Breast epithelium (tissue), 4 donors: ENCODE measurements at places on chromosomes 6 and 20. TPM values are rescaled to one million over a fixed set of nuclear protein-coding genes. Genes with fewer than 3 reads are reported as not detected.

GRCh38 chr6:63644668-63645326 is 9.2 kb downstream of the PHF3 start:
- peak; percentile 23 for DNase-seq

DNA sequence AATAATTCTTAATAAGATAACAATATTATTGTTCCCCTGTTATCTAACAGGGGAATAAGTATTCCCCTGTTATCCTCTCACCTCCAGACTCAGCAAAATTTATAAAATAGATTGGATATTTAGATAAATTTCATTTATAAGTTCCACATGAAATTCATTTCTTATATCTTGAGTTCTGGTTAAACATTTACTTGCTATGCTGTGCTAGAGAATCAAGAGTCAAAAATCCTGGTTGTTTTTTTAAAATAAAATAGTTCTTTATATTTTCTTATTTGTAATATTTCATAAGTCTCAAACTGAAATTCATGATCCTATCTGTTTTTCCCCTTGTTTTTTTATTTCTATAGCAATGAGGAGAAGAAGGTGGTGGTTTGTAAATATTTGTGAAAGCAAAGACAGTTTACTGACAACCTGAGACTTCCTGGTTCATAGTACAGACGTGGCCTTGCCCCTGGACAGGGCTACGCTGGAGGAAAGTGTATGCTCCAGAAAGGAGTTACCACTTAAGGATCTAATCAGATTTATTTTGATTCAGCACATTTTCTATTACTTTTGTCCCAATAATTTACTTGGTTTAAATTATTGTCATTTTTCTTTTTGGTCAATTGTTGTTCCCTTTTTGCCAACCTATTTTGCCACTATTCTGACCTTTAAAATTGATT is 37.8 kb upstream of the MARCKS start:
- DNase-seq, result no peak

DNA sequence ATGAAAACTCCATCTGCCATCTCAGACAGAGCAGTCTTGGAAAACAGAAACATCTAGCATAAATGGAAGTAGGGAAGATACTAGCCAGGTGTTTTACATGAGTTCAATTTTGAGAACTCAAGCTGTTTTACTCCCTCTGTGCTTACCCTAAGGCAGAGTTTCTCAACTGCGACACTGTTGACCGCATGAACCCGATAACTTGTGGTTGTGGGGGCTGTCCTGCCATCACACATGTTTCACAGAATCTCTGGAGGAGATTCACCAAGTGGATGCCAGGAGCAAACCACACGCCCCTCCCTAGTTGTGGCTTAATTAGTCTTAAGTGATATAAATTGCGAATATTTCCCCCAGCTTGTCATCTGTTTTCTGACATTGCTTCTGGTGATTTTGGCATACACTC is 2.3 kb upstream of the SERPINB6 start:
- DNase-seq, result peak; percentile 16

- peak; percentile 59 for DNase-seq
These were observed 54.3 kb downstream of the SLC22A23 start for GRCh38 chr6:3402310-3403237.

DNA sequence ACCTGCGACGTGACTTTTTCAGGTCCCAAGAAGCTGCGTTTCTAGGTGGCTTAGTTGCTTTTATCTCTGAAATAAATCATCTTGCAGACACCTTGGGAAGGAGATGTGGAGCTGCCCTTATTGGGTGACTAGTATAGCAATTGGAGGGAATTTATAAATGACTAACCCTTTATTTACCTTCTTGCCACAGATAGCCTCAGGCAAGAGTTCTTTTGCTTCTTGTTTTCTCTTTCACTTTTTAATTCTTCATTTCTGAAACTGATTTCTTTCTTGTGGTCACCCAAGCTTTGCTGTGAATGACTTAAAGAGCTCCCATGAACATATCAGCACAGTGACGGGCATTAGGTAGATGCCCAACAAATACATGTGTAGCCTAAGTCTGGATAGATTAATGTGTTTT is 3.0 kb downstream of the ADGRF4 start:
- DNase-seq, result no peak

The HDGFL1 gene
- not detected for total RNA-seq

The MSH5 gene
- total RNA-seq, result 13.4 TPM
